Kidney (tissue), 22 donors: ENCODE measurements at places on chromosomes 7 and 10. TPM values are rescaled to one million over a fixed set of nuclear protein-coding genes. Genes with fewer than 3 reads are reported as not detected.

- DNase-seq = no peak
Measured at GRCh38 chr7:4513450-4513849, 168.6 kb upstream of the FOXK1 start.

GRCh38 chr10:35493196-35494118 is 111.7 kb upstream of the GJD4 start:
- DNase-seq = no peak

- DNase-seq = no peak
Measured at GRCh38 chr10:73623056-73623455, 18.2 kb downstream of the MYOZ1 start.

DNA sequence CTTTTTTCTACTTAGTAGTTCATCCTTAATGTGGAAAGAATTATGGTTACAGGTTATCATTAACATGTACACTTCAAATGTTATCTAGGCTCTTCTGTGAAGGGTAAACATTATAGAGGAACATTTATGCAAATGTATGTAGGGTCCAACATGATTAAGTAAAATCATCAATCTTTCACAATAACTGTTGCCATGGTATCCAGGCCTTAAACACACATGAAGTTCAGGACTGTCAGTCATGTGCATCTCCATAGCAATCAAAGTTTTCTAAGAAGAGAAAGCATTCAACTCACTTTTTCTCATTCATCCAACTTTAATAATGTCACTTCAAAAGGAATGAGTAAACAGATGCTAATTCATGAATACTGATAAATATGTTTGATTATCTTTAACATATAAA is 83.6 kb downstream of the DNAJC1 start:
- DNase-seq = no peak

DNA sequence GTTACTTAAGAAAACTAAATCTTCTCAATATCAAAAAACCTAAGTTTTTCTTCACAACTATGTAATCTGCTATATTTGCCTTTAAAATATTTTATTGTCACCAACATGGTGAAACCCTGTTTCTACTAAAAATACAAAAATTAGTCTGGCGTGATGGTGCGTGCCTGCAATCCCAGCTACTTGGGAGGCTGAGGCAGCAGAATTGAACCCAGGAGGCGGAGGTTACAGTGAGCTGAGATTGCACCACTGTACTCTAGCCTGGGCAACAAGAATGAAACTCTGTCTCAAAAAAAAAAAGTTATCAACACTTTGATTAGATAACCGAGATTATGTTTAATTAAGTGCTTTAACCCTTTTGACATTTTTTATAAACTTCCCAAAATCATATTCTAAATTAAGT is 28.3 kb upstream of the CLDN4 start:
- DNase-seq = peak; percentile 5

DNA sequence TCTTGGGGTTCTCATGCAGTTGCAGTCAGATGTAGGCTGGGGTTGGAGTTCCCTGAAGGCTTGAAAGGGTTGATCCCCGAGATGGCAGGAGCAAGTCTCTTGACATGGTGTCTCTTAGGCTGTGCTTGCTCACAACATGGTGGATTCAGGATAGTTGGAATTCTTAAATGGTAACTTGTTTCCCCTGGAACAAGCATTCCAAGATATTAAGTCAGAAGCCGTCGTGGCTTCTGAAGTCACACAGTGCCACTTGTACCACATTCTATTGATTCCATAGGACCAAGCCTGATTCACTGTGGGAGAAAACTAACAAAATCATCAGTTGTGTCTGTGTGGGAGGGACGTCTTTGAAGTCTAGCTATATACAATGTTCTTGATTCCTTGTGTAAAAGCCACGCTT is 3.5 kb upstream of the SLC35B4 start:
- DNase-seq = no peak

- no peak for DNase-seq
Measured at GRCh38 chr7:1176891-1177373, 16.9 kb upstream of the ZFAND2A start.

DNA sequence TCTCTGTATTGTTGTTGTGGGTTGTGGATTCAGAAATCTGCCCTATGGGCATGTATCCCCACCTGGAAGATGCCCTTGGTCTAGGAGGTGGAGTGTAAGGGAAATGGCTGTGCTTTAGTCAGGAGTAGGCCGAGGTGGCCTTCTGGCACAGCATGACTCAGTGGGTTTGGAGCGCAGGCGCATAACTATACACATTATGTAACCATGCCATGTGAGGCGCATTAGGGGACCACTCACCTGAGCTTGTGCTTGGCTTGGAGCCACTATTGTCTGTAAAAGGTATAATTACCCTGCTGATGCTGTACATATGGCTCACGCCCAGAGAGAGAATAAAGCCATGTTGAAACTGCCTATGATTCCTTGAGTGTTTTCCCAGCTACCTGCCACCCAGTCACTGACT is 20.6 kb upstream of the ADAMTS14 start:
- no peak for DNase-seq

DNA sequence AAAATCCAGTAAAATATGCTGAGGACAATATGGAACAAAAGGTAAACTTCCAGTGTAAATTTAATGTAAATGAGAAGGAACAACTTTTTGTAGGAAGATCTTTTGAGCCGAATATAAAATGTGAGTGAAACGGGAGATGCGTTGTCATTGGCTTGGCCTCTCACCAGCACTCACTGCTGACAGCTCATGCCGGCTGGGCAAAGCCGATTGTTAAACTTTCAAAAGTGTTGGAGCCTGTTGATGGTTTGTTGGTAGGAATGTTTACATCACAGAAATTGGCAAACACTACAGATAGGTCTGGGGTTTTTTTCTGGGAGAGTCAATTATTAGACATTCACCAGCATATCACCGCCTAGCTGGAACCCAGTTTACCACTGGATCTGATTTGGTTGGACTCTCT is 6.1 kb downstream of the PSTK start:
- no peak for DNase-seq

- DNase-seq = no peak
Measured at GRCh38 chr10:79152423-79152817, 83.7 kb downstream of the ZMIZ1 start.

GRCh38 chr7:130904031-130904757 is 170.2 kb upstream of the KLF14 start:
- no peak for DNase-seq

DNA sequence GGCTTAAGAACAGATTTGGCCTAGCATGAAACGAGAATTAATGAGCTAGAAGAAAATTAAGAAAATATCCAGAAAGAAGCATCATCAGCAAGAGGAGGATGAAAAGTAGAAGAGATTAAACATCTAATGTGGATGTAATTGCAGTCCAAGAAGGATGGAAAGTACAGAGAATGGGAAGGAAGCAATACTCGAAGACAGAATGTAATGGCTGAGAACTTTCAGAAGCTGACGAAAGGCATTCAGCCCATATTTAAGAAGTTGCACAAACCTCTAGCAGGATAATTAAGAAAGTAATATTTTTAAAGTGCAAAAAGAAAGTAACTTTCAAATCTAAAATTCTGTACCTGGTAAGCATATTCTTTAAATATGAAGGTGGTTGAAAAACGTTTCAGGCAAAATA is 60.7 kb downstream of the TRIM24 start:
- DNase-seq = no peak

- DNase-seq = no peak
Measured at GRCh38 chr7:26101361-26102151, 50.4 kb upstream of the NFE2L3 start.

GRCh38 chr10:3043512-3044368 is 23.6 kb upstream of the PFKP start:
- DNase-seq = peak; percentile 76

- DNase-seq = peak; percentile 42
Measured at GRCh38 chr7:19118636-19119371, 1.4 kb upstream of the TWIST1 start.

DNA sequence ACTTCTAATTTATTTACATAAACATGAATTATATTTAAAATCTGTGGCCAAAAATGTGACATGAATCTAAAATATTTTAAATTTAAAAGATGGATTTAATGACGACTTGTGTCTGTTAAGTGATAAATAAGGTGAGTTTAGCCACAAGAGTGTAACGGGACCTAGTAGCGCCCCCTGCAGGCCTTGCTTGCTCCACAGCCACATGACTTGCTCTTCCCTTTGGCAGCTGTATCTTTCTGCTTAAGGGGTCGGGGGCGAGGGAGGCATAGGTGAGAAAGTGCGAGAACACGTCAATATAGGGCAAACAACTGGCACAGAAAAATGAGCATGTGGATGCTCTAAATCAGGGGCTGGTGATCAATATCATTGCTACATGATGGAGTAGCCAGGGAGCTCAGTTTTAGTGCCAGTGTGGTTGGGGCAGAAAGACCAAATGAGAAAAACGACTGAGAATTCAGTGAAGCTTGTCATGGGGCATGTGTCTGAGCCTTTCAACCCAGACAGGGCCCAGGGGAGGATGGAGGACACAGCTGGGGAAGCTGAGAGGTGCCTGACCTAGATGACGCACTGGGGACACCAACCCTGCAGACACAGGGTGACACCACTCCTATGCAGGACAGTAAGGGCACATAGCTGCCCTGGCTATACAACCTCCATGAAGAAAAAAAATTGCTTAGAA is 49.8 kb downstream of the PAXIP1 start:
- peak; percentile 24 for DNase-seq

DNA sequence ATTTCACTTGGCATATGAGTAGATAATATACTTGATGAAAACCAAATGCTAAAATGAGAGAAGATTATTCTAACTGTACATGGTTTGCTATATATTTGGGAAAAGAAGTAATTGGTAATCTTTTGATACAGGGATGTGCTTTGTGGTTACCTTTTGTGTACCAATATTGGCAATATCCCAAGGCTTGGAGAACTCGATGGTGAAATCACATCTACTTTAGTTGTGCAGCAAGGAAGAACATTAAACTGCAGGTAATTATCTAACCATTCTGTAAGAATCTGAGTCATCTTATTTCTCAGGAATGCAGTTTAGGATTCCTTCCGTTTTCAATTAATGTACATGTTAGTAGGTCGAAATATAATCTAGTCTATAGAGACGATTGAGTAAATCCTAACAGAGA is 64.1 kb downstream of the SRI start:
- DNase-seq = no peak

DNA sequence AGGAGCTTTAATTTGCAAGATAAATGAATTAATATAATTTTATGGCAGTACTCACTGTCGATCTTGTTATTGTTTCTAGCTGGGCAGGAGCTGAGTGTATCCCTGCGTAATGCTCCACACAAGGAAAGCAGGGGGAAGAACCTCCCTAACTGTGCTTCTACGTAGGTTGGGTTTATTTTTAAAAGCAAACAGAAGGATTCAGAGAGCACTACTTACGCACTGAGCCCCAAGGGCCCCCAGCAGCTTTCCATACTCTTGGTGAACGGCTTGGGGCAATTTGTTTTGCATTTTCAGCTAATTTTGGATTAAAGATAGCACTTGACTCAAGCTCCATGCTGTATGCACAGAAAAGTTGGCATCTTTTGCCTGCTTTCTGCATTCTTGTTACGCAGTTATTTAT is 9.6 kb downstream of the DUSP5 start:
- no peak for DNase-seq

GRCh38 chr10:35795131-35795824 is 153.2 kb upstream of the FZD8 start:
- DNase-seq = no peak

The GNAI1 gene
- total RNA-seq = 105 TPM

The BLNK gene
- total RNA-seq = 38.8 TPM

The RASSF4 gene
- total RNA-seq = 76.4 TPM

The PNLIPRP3 gene
- not detected for total RNA-seq

The TCAF2 gene
- 4.2 TPM for total RNA-seq

The FAM25G gene
- not detected for total RNA-seq

The TRIM50 gene
- 0.19 TPM for total RNA-seq
